Upper lobe of right lung (tissue), 1 donor: ENCODE measurements at places on chromosomes 2 and 18. TPM values are rescaled to one million over a fixed set of nuclear protein-coding genes. Genes with fewer than 3 reads are reported as not detected.

Gene AQP12B
- not detected for total RNA-seq

GRCh38 chr2:113080134-113080533, 12.4 kb downstream of the IL1F10 start:
- H3K36me3 ChIP-seq = no peaks in the 10 kb centered on the region
- H3K27ac ChIP-seq = no peak overlapping the region

DNA sequence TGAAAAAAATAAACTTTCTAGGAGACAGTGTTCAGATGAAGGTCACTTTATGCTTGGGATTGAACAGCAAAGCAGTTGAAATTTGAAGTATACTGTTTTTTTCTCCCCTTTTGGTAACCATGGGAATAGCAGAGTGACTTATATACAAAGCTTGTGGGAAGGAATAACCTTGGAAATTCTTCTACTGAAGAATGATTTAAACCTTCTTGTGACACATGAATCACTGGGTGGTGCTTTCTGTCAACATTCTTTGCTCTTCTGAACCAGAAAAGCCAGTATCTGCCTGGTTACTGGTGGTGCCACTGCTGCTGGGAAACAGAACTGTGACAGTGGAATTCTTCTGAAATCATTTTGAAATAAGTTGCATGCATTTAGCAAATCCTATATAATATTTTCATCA, 39.4 kb upstream of the RND3 start:
- H3K4me3 ChIP-seq = no peak overlapping the region
- no peaks in the 10 kb centered on the region for H3K4me1 ChIP-seq
- no peak overlapping the region for H3K27ac ChIP-seq
- H3K36me3 ChIP-seq = no peaks in the 10 kb centered on the region

DNA sequence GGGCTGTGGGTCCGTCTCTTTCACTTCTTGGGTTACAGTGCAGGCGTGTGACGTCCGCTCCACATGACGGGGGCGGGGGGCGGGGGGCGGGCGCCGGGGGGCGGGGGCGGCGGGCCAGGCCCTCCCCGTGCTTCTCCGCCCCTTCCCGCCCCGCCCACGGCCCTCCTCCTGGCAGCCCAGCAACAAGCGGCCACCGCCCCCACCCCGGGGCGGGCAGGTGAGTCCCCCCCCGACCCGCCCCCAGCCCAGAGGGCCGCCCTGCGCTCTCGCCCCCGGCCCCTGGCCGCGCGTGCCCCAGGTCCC, 3.6 kb downstream of the ZNF516 start:
- peak overlapping the region; percentile 84 for H3K4me3 ChIP-seq
- no peaks in the 10 kb centered on the region for H3K36me3 ChIP-seq
- H3K27ac ChIP-seq = peak overlapping the region; percentile 63
- DNase-seq = peak; percentile 93

DNA sequence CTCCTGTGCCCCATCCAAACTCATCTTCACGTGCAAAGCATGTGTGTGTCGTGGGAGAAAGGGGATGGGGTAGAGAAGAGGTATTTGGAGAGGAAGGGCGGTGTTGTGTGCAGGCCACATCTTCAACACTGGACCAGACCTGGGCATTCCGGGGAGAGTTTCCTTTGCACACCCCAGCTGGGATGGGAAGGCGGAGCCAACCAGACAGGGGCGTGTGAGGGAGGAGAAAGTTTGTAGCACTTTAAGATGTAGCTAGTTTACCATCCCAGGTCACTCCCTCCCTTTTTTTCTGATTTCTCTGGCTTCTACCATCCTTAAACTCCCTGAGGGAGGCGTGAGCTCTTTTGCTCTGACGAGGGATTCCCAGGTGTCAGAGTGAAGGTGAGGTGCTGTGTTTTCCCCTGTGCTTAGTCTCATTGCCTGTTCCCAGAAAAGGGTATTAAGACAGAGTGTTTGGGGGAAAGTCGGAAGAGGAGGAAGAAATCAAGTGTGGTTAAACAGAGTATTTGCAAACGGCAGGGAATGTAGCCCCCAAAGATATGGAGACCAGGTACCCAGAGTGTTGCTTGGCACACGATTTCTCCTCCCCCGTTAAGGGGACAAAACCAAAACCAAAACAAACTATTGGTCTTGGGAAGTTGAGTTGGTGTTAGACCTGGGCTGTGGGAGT, 1.6 kb downstream of the SETBP1 start:
- peak overlapping the region; percentile 94 for H3K27ac ChIP-seq
- H3K4me1 ChIP-seq = peaks cover 16% of the 10 kb centered on the region

- no peak overlapping the region for H3K27ac ChIP-seq
- DNase-seq = no peak
- no peaks in the 10 kb centered on the region for H3K36me3 ChIP-seq
- H3K27me3 ChIP-seq = no peaks in the 10 kb centered on the region
Observed at GRCh38 chr2:136012315-136012714, 26.9 kb upstream of the DARS1 start.

DNA sequence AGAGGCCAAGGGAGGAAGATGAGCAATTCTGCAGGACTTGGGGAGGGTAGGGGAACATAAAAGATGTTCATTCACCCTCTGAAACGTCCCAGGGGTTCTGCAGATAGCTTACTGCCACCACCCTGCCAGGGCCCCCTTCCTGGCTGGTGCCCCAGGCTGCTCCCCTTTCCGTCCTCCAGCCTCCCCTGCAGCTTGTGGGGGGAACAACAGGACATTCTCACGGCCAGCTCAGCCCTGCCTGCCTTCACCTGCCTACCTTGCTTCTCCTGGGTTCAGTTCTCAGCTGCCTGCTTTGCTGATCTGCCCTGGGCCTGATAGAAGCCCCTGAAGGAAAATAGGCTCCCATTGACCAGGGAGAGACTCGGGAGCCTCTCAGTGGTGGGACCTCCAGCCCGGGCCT, 251.1 kb downstream of the CELF4 start:
- DNase-seq = no peak
- no peaks in the 10 kb centered on the region for H3K27me3 ChIP-seq
- H3K27ac ChIP-seq = no peak overlapping the region
- no peaks in the 10 kb centered on the region for H3K36me3 ChIP-seq

- DNase-seq = no peak
- H3K4me1 ChIP-seq = no peaks in the 10 kb centered on the region
- H3K4me3 ChIP-seq = no peak overlapping the region
- no peaks in the 10 kb centered on the region for H3K27me3 ChIP-seq
Observed at GRCh38 chr2:18428516-18428915, 131.9 kb downstream of the RDH14 start.

- no peaks in the 10 kb centered on the region for H3K27me3 ChIP-seq
- no peak overlapping the region for H3K27ac ChIP-seq
- no peak overlapping the region for H3K4me3 ChIP-seq
- no peak for DNase-seq
- H3K4me1 ChIP-seq = no peaks in the 10 kb centered on the region
Observed at GRCh38 chr2:121316986-121317385, 32.0 kb upstream of the TFCP2L1 start.

DNA sequence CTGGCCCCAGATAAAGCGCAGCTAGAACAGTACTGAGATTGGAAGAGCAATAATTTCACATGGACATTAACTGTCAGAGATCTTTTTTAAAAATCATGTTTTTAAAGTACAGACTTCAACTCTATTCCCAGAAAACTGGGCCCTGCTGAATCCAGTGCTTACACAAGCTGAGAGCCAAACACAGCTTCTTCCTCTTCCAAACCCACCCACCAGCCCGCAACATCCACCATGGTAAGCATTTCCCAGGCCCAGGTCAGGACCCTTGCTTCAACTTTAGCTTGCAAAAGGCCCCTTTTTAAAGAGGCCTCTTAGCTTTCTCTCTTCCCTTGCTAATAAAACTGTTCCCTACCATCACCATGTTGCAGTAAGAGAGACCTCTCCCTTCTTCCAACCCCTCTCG, 2.1 kb downstream of the AAK1 start:
- H3K4me3 ChIP-seq = peak overlapping the region; percentile 99
- peaks cover 3% of the 10 kb centered on the region for H3K36me3 ChIP-seq
- H3K27me3 ChIP-seq = no peaks in the 10 kb centered on the region
- no peak for DNase-seq
- peak overlapping the region; percentile 39 for H3K27ac ChIP-seq

GRCh38 chr2:16196687-16197503, 256.5 kb downstream of the MYCN start:
- no peak for DNase-seq
- H3K4me1 ChIP-seq = no peaks in the 10 kb centered on the region
- no peak overlapping the region for H3K4me3 ChIP-seq
- H3K27me3 ChIP-seq = no peaks in the 10 kb centered on the region
- no peak overlapping the region for H3K27ac ChIP-seq

DNA sequence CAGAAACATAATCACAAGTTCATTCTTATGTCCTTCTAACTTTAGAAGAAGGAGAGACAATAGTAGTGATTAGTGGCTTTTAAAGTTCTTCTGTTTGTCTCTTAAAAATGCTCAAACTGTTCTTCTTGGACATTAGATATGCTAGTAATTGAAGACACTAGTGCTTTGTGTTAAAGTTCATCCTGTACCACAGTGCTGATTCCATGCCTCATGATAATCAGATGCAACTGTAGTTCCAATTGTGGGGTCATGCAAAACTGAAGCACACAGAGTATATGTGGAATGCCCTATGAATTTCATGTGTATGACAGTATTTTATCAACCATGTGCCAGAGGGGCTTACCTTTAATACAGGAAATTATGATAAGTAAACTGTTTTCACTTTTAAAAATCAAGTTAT, 11.4 kb upstream of the KCNJ13 start:
- H3K4me1 ChIP-seq = no peaks in the 10 kb centered on the region
- no peaks in the 10 kb centered on the region for H3K27me3 ChIP-seq
- H3K27ac ChIP-seq = no peak overlapping the region
- DNase-seq = no peak

DNA sequence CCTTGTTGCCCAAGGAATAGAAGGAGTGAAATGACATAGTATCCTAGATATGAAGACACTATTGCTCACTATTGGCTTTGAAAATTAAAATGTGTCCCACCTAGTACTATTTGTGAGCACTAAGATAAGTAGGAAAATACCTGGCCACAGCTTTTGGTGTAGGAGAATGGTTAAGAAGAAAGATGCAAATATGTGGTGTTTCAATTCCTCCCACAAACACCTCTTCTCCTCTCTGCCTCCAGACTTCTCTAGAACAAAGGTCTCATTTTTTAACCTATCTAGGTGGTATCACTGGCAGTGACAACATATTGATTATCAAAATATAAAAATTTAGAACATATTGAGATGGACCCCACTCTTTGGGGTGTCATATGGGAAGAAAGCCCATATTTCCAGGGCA, 929.9 kb upstream of the FANCL start:
- H3K4me3 ChIP-seq = no peak overlapping the region
- H3K27ac ChIP-seq = no peak overlapping the region
- no peaks in the 10 kb centered on the region for H3K27me3 ChIP-seq
- no peaks in the 10 kb centered on the region for H3K36me3 ChIP-seq

DNA sequence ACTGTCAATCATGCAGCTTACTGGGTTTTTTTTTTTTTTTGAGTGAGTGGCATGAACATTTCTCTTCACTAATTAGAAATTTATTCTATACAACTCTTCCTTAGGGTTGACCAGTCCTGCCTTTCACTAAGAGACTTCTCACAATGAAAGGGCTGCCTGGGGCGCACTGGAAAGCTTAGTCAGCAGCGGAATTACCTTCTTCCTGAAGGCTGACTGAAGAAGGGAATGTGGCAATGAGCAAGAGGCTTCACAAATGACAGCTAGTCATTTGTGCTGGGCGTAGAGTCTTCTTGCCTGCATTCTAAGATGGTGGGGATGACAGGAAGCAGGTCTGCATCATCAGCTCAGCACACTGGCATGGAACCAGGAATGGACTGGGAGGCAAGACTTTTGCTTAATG, 15.6 kb upstream of the SCN3A start:
- H3K4me1 ChIP-seq = no peaks in the 10 kb centered on the region
- H3K4me3 ChIP-seq = no peak overlapping the region
- H3K27ac ChIP-seq = no peak overlapping the region
- no peak for DNase-seq
- H3K36me3 ChIP-seq = no peaks in the 10 kb centered on the region

DNA sequence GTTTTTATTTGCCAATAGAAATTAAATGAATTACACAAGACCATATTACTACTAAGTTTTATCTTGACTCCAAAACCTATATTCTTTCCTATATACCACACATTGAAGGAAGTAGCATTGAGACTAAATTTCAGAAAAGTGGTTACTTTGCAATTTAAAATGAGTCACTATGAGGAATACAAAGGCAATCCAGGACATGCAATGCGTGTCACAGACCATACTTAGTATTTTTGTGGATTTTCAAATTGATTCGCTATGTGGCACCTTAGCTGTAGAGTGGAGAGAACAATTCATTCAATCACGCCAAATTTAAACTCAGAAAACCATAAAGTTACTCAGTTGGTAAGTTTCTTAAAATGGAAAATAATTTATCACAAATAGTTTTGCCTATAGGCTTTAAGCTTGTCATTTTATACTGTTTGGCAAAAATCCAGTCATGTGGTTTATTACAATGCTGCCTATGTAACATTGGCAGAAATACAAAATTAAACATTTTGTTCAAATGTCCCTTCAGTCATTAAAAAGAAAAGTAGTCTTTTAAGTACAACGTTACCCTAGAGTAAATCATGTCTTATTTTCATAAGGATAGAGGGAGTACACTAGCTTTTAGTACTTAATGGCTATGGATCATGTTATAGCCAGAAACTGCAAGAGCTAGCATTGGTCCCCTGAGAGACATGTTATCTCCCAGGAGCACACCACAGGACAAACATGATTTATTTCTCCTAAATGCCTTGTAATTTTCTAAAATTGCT, 222.8 kb upstream of the CDH7 start:
- H3K27ac ChIP-seq = no peak overlapping the region
- DNase-seq = no peak
- no peak overlapping the region for H3K4me3 ChIP-seq
- no peaks in the 10 kb centered on the region for H3K27me3 ChIP-seq
- no peaks in the 10 kb centered on the region for H3K36me3 ChIP-seq
- H3K4me1 ChIP-seq = no peaks in the 10 kb centered on the region

DNA sequence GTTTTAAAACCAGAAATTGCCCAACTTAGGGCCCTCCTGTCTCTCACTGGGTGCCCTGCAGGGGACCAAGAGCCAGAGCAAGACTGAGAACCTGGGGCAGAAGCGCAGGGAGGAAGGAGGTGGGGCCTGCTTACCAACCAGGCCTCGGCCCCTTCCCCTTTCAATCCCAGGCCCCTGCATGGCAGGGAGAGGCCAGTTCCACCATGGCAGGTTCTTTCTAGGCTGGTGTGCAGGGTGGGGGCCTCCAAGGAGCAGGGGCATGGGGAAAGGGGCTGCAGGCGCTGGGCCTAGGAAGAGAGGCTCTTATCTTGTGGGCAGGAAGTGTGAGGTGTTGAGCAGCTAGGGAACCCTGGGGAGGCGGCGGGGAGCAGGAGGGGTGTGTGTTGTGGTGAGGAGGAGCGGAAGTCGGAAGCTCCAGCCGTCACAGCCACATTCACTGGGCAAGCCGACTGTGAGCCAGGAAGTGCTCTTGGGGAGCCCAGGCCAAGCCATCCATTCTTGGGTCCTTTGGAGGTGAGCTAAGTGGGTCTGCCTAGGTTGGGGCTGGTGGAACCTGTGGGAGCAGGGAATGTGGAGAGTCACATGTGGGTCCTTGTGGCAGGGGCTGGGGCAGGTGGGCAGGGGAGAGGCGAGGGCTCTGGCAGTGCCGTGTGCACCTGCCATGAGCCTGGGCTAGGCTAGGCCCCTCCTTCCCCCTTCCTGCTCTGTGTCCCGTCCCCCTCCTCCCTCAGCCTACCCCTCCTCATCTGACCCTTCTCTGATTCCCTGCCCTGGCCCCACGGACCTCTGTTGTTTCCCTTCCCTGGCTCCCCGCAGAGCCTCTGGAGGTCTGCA, at the start of gene PSD4:
TSS of gene PSD4 (plus strand) at position 430 of the 834 bp plus-strand sequence. CDS start 8,486 bp downstream, outside the sequence.
- peak; percentile 88 for DNase-seq
- H3K27me3 ChIP-seq = no peaks in the 10 kb centered on the region
- peaks cover 19% of the 10 kb centered on the region for H3K4me1 ChIP-seq
- H3K27ac ChIP-seq = peak within 1 kb of the TSS; percentile 73
- no peaks in the 10 kb centered on the region for H3K36me3 ChIP-seq
